ENCODE measurements at places on chromosomes 16 and 17.

GRCh38 chr17:56652628-56653027, 59.1 kb downstream of the NOG start:
- DNase-seq = no peak

GRCh38 chr17:44203731-44204440, 4.2 kb upstream of the ATXN7L3 start:
- peak; percentile 44 for DNase-seq

DNA sequence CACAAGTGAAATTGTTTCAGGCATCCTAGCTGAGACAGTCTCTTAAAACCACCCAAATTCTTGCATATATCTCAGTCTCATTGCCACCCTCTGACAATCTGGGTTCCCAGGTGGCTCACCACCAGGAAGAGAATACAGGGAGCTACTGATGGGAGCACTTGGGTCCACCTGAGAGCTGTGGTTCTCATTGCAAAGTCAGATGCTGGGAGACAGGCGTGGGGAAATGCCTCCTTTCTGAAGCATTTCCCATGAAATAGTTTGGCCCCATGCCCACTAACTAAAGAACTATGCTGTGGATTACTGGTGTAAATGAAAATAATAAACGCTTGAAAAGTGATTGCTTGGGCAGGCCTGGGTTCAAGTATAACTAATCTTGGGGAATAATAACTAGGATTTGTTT, 70.3 kb downstream of the CMC2 start:
- no peak for DNase-seq

DNA sequence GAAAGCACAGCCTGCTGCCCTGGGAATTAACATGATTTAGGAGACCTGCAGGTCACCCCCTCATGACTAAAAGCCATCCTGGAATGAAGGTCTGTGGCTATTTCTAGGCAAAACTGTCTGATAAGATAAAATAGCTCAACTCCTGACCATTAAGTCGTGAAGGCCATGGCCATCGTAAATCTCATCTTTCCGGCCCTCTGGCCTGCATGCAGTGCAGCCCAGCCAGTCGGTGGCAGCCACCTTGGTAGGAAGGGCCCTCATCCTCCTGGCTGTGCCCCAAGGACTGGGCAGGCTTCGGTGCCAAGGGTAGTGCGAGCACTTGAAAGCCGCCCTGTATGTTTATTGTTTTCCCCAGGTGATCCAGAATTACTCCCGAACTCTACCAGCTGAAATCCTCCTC, 18.2 kb upstream of the MEOX1 start:
- DNase-seq = no peak

GRCh38 chr16:1820096-1820945, 6.3 kb downstream of the HAGH start:
- DNase-seq = no peak

DNA sequence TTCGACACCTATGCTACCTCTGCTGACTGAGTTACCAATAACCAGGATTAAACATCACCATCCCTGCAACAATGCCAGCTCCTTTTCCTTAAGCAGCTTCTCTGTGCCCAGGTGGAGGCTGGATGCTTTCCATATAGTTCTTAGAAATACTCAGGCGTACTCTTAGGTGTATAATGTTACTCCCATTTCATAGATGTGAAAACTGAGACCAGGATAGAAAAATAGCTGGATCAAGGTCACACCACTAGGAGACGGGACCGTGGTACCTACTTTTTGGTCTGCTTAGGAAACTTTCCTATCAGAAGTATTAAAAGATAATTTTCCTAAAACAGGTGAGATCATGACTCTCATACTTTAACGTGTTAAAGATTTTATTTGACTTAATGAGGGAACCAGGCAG, 141.7 kb upstream of the RPL38 start:
- DNase-seq = no peak

GRCh38 chr16:15701975-15702970, 52.2 kb downstream of the NDE1 start:
- no peak for DNase-seq

DNA sequence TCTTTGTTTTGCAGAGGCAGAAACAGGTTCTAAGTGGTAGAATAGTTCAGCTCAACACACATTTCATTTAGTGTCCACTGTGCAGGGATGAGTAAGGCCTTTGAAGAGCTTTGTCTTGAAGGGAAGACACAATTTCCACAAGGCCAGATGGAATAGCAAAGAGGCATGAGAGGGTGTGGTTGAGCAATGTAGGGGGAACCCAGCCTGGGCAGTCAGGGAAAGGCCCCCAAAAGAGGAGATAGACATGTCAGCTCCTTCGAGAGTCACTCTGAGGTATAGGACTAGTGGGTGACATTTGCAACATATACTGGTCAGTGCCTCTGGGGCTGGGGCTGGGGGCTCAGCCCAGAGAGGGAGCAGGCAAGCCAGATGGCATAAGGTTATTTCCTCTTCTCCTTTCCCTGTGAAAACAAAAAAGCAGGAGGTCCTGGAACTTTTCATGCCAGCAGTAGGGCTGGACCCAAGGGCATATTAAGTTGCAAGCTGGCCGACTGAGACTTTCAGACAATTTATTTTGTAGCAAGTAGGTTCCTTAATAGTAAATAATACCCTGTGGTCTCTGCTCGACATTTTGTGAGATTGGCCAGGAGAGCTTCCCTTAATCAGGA, 7.1 kb downstream of the ALKBH5 start:
- DNase-seq = no peak

DNA sequence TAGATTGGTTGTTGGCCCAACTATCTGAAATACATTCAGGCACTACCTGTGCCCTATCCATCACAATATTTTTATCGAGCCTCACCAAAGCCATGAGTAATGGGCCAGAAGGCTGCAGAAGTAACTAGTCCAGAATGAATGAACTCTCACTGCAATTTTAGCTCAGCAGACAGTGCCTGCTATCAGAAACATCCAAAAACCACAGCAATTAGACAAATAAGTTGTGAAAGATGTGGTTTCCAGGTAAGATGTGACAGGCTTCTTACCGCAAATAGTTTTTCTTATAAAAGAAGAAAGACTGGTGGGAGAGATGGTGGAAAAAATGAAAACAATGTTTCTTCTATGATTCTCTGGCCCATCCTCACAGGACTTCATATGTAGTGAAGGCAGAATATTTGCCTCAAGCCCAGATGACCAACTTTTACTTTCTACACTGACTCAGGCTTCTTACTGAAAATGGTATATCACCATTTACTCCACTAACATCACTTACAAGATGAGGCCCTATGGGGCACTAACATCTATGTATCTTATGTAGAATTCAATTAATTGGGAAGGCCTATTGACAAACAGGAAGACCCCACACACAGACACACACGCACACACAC, 9.8 kb upstream of the RFFL start:
- peak; percentile 52 for DNase-seq

DNA sequence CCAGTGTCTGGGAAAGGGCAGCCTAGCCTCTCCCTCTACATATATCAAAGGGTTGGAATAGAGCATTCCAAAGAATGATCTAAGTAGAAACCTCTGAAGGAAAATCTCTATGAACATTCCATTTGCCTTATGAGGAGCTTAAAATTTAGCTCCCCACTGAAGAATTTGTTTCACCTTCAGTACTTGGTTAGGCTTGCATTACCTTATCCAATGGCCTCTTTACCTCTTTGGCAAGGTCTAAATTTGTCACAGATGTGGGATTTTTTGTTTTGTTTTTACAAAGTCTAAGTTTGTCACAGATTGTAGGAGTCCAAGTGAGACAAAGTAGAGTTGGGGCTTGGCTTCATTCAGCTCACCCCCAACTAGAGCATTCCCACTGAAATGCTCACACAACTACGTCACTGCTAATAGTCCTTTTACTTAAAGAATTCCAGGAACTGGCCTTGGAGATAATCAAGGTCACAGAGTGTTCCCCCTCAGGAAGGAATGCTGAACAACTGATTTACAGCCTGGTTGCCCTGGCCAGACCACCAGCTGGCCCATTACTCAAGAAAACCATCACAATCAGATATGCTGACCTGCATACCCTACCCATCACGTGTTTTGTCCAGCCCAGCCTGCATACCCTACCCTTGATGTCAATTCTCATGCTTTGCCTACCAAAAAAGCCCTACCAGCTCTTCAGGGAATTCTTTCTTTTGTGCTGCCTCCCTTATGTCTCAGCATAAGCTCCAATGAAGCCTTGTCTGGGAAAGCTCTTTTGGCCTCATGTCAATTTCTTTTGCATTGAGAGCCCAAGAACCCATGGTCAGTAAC, 26.5 kb upstream of the PPM1D start:
- no peak for DNase-seq

GRCh38 chr17:8959312-8959918, 6.1 kb downstream of the PIK3R5 start:
- no peak for DNase-seq

DNA sequence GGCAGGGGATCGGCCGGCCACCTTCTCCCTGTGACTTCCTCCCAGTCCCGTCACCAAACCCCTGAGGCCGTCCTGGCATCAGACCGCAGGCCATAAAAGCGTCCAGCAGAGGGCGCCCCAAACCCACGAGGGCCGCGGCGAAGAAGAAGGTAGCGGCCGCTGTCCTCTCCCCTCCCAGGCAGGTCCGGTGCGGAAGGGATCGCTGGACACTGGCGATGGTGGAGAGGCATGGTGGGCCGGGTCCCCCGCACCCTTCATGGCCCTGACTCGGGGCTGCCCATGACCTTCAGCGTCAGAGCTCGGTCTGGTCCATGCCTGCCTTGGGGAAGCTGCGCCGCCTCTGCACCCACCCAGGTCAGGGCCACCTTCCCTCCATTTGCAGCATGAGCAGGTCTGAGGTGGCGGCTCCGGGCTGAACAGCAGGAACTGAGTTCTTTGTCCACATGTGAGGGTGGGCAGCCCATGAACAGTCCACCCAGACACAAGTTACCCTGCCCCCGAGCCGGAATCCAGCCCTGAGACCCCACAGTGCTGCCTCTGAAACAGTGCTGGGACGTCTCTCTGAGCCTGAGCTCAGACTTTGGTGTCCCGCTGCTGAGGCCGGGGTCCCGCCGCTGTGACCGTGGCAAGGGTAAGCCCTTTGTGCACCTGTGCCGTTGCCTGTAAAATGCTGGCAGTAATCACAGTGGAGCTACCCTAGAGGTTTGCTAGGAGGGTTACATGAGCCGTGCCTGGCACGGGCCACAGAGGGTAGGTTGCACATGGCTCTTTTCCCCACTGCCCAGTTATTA, 40.8 kb upstream of the CMIP start:
- DNase-seq = peak; percentile 73

DNA sequence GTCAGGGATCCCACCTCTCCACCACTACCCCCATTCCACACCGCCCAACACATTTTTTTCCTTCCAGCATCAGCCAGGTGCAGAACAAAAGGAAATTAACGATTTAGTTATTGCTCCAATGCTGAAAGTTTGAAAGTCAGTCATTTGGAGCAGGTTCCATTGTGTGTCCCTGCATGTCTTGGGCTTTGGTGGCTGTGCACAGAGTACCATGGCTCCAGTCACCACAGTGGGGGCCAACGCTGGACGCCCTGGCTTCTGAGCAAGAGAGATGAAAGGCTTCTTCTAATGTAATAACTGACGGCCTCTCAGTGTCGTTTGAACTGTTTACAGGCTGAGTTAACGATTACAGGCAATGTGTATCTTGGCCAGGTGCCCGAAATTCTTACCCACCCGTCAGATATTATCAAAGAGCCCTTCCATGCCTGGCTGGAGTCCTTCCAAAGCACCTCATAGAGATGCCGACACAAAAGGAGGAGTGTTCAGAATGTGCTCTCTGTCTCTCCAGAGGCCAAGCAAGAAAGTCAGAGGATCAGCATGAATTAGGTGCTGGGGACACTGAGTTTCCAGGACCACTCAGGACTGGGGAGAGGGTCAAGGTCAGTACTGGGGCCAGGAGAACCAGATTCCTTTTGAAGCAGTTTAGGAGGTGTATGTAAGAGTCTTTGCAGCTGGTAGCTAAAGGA, 25.9 kb downstream of the RNF43 start:
- no peak for DNase-seq

DNA sequence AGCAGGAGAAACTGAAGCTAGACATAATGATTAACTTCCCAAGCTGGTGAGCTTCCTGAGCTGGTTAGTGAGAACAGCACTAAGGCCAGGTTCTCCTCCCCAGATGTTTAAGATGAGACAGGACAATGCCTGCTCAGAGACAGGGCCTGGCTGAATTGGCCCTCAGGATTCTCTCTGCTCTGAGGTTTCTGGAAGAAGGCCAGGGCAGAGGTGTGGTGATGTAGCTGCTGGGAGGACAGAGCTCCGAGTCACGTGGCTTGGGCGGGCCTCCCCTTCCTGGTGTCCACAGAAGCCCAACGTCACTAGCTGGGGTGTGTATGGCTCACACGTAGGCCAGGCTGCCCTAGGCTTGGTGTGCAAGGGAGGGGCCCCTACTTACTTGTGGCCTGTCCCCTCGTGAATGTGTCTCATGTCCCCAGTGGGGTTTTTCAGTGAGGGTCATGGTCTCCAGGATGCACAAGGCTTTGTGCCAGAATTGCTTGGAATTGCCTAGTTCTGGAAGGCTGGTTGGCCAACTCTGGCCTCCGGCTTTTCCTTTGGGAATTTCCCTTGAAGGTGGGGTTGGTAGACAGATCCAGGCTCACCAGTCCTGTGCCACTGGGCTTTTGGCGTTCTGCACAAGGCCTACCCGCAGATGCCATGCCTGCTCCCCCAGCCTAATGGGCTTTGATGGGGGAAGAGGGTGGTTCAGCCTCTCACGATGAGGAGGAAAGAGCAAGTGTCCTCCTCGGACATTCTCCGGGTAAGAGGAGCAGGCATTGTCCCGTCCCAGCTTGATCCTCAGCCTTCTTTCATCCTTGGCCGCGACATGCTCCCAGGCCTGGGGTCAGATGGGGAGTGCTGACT, 3.4 kb downstream of the NOD2 start:
- peak; percentile 64 for DNase-seq

- no peak for DNase-seq
Measured at GRCh38 chr17:42521036-42521435, 15.0 kb upstream of the NAGLU start.

GRCh38 chr17:10025976-10026901, 121.2 kb upstream of the RCVRN start:
- DNase-seq = no peak

DNA sequence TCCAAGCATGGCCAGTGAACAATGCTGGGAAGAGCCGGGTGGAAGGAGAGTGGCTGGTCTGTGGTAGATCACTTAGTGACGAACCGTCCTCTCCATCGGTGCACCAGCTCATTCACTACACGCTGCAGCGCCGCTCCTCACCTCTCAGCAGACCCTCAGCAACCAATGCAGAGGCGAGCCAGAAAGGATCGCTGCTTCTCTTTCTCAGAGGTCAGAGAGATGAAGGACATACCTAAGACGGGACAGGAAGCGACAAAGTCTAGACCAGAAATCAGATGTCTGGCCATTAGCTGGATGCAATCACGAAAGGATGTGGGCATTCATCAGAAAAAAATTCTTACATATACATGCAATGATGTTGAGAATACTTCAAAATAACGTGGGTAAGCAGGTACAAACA, 26.9 kb downstream of the NSMCE1 start:
- no peak for DNase-seq

DNA sequence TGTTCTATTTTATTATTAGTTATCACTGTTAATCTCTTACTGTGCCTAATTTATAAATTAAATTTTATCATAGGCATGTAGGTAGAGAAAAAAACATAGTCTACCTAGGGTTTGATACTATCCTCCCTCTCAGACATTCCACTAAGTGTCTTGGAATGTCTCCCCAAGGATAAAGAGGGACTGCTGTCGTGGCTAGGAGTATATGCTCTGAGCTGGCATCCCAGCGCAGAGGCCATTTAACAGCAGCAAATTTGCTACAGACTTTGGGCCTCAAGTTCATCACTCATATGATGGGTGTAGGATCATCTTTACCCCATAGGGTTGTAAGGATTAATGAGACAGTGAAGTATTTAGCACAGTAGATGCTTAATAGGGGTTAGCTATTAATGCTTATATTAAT, 56.7 kb downstream of the ZFHX3 start:
- no peak for DNase-seq

- DNase-seq = no peak
Measured at GRCh38 chr17:1645207-1646171, at the start of gene SCARF1. SCARF1 (minus strand) TSS chr17:1645732; CDS start chr17:1645697, 35 bp downstream.

- no peak for DNase-seq
Measured at GRCh38 chr16:61871837-61872777, 164.1 kb downstream of the CDH8 start.

Measured in CD4-positive, CD25-positive, alpha-beta regulatory T cell (primary cell).